Thymus (tissue), 14 donors: ENCODE measurements at places on chromosomes 11 and 22.
A peak's percentile ranks its signal among the peaks of the same experiment; 100 is the strongest.

GRCh38 chr11:34358728-34359547, 1.1 kb upstream of the ABTB2 start:
- peak overlapping the region; percentile 71 for H3K4me3 ChIP-seq
- no peaks in the 10 kb centered on the region for H3K36me3 ChIP-seq
- peak overlapping the region; percentile 84 for H3K27ac ChIP-seq
- H3K27me3 ChIP-seq: peaks cover 23% of the 10 kb centered on the region

DNA sequence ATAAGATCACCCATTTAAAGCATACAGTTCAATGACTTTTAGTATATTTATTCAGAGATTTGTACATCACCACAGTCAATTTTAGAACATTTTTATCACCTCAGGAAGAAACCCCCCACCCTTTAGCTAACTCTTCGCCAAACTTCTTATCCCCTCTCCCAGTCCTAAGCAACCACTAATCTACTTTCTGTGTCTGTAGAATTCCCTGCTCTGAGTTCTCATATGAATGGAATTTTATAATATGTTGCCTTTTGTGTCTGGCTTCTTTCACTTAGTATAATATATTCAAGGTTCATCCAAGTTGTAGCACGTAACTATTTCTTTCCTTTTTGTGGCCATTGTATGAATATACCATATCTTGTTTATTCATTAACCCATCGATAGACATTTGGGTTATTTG, 3.6 kb downstream of the ANKRD13D start:
- no peak overlapping the region for H3K4me3 ChIP-seq
- H3K27ac ChIP-seq: no peak overlapping the region

DNA sequence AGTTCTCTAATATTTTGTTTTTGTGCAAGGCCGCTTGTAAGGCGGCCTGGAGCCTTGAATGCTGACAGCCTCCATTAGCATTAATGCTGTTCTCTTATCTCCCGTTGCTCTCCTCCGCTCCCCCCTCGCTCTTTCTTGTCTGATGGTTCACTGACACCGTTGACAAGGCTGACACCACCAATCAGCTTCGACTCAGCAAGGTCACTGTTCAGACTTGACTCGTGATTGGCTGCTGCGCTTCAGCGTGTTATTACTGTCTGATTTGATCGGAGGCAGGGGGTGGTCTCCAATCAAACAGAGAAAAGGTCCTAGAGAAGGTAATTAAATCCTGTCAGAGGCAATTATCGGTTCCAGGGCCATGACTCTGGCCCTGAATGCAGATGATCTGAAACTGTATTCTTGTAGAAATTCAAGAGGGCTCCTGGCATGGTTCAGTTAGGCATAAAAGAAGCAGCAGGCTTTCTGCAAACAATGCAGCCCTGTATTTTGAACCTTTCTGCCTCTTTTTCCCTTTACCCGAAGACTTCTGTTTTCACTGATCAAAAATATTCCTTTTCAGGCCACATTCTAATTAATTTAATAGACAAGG, 49.3 kb upstream of the MPPED2 start:
- H3K4me1 ChIP-seq: no peaks in the 10 kb centered on the region
- no peak overlapping the region for H3K4me3 ChIP-seq
- H3K36me3 ChIP-seq: no peaks in the 10 kb centered on the region
- H3K27ac ChIP-seq: no peak overlapping the region

GRCh38 chr11:134278356-134278755, 2.2 kb downstream of the GLB1L3 start:
- DNase-seq: no peak
- H3K36me3 ChIP-seq: no peaks in the 10 kb centered on the region
- no peak overlapping the region for H3K27ac ChIP-seq
- no peak overlapping the region for H3K4me3 ChIP-seq
- H3K4me1 ChIP-seq: peaks cover 3% of the 10 kb centered on the region
- H3K27me3 ChIP-seq: peaks cover 32% of the 10 kb centered on the region

DNA sequence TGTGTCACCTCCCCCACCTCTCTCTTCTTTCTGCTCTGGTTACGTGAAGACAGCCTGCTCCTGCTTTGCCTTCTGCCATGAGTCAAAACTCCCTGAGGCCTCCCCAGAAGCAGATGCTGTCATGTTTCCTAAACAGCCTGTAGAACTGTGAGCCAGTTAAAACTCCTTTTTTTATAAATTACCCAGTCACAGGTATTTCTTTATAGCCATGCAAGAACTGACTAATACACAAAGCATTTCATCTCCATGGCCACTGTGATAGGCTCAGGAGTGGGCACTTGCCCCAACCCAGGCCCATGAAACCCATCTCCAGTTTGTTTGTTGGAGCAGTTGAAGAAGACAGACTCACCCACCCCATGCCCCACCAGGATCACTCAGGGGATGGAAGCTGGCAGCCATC, 253.3 kb upstream of the ISX start:
- no peak for DNase-seq
- H3K4me3 ChIP-seq: no peak overlapping the region
- H3K27me3 ChIP-seq: no peaks in the 10 kb centered on the region
- no peaks in the 10 kb centered on the region for H3K4me1 ChIP-seq
- H3K27ac ChIP-seq: no peak overlapping the region
